CD4-positive, alpha-beta T cell treated with Interleukin-15 for 4 hours (primary cell): ENCODE measurements at places on chromosomes 2 and 18.
A peak's percentile ranks its signal among the peaks of the same experiment; 100 is the strongest.

- peak; percentile 64 for DNase-seq
Observed at GRCh38 chr2:85851253-85852151, 37.3 kb downstream of the ST3GAL5 start.

GRCh38 chr2:235737396-235737795, 243.6 kb downstream of the AGAP1 start:
- DNase-seq: no peak

- no peak for DNase-seq
Observed at GRCh38 chr18:79375441-79376154, 20.1 kb upstream of the NFATC1 start.

GRCh38 chr2:136424112-136424511, 306.2 kb upstream of the CXCR4 start:
- no peak for DNase-seq
